NCI-H2107 (cell line): ENCODE measurements at places on chromosomes 12 and 14.

GRCh38 chr14:51236314-51236713 lies 3.7 kb upstream of the TMX1 start:
- no peak for DNase-seq

GRCh38 chr14:96826818-96827217 lies 29.6 kb downstream of the VRK1 start:
- no peak for DNase-seq

DNA sequence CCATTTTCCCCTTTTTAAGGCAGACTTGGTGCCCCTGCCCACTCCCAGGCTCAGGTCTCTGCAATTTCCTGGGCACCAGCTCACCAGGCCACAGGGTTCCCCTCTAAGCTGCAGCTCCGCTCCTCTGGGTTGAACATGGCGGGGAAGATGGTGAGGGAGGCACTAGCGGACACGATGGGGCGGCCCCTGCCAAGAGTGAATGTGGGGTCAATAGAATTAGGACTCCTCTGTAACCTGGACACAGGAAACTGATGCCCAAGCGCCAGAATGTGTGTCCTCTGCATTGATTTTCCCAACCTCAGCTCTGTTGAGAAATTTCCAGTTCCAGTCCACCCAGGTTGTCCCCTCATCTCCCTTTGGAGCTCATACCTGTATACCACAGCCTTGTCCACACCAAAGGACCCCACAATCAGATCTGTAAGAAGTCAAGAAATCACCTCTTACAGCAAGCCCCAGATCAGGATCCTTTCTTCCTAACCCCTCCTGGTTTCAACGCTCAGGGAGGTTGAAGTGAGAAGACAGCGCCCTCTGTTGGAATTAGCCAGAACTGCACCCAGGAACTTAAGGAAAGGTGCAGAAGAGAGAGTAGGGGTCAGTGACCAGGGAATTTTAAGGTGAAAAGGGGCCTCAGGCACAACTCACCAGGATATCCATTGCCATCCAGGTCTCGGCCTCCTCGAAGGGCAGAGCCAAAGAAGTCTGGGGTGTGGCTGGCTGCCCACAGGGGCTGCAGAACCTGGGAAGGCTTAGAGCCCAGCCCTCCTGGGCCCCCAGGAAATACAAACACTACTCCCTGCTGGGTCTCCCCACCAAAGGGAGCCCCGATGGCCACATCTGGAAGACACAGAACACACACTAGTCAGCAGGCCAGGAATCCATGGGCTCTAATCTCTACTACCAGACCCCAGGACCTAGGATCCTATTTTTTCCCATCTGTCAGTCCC lies 14.7 kb downstream of the ITGA5 start:
- DNase-seq, result no peak

DNA sequence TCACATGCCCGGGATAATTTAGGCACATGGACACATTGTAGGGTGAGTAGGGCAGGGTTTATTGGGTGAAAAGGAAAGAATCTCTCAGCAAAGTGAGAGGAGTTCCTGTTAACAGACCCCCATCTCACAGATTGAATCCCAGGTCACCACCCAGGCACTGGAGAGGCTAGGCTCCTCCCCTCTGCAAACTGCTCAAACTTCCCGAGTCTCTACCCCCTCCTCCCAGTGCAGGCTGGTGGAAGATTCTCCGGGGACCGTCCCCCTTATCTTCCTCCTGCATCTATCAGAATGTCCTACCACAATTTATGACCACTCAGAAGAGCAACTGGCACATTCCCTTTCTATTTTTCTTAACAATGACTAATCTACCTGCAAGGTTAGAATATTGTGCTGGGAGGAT lies 126.0 kb downstream of the NTF3 start:
- DNase-seq, result no peak

GRCh38 chr12:509500-509899 lies 49.8 kb downstream of the B4GALNT3 start:
- no peak for DNase-seq

DNA sequence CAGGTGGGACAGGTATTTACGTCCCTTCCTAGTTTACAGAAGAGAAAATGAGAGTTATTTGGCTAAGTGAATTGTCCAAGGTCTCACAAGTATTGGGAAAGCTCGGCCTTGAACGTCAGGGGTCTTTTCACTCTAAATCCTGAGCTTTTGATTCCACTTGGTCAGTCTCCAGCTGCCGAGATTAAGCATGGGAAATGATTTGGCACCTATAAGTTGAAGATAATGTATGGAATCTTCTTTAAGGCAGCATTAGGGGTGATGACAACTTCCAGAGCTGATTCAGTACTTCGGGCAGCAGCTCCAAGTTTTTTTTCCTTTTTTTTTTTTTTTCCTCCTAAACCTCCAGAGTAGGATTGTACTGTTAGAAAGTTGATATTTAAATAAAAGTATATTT lies 722 bp downstream of the FAM234B start:
- no peak for DNase-seq

GRCh38 chr14:39107591-39107996 lies 4.6 kb upstream of the SEC23A start:
- DNase-seq, result peak; percentile 20

- DNase-seq, result no peak
Measured at GRCh38 chr14:75717729-75718128, 56.7 kb downstream of the TTLL5 start.

GRCh38 chr12:111024205-111024801 lies 103.9 kb upstream of the MYL2 start:
- DNase-seq, result no peak

DNA sequence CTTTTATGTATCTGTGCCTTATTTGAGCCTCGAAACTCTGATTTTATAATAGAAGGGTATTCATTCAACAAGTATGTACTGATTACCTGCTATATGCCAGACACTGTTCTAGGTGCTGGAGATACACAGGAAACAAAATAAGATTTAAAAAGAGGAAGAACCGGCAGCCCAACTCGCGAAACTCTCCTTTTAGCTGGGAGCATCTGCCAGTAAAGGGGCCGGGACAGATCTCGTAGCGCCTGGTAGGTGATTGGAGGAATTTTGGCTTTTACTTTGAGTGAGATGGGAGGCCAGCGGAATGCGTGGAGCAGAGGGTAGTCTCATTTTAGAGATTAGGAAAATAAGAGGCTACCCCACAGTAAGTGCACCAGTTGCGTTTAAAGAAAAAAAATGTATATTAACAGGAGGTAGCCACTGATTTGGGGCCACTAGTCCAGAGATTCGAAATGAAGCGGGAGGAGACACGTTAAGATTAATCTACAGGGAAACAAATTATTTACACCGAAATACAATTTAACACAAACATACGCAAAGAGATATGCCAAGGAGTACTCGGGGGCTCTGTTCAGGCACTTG lies 520 bp upstream of the MON2 start:
- no peak for DNase-seq

- no peak for DNase-seq
Measured at GRCh38 chr14:94673781-94674231, 61.6 kb downstream of the SERPINA3 start.

GRCh38 chr12:99985631-99986030 lies 895 bp upstream of the ANKS1B start:
- DNase-seq, result no peak

GRCh38 chr12:100199347-100200149 lies 1.1 kb upstream of the ACTR6 start:
- DNase-seq, result peak; percentile 16

- DNase-seq, result no peak
Measured at GRCh38 chr12:93085383-93086287, 156.5 kb upstream of the EEA1 start.

- no peak for DNase-seq
Measured at GRCh38 chr14:67999705-68000384, 180.3 kb downstream of the RAD51B start.

- DNase-seq, result no peak
Measured at GRCh38 chr14:105469456-105470349, 4.9 kb upstream of the CRIP2 start.

- DNase-seq, result peak; percentile 77
Measured at GRCh38 chr14:60723116-60723906, 840 bp downstream of the SIX4 start.

DNA sequence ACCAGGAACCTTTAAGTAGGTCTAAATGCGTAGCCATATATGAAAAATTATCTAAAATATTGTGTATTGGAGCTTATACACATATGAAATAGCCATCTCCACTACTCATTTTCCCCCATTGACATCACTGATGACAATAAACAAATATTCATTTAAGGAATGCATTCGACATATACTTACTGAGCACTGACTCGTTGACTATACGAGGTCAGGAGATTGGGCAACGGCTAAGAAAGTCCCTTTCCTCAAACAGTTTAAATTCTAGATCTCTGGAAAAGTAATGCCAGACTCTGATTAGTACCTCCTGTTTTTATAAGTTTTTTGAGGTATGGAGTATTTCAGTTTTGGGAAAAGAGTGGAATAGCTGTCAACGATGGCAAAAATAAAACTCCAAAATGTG lies 139.4 kb upstream of the DIO2 start:
- DNase-seq, result no peak

GRCh38 chr12:25069224-25069623 lies 120.3 kb upstream of the BCAT1 start:
- no peak for DNase-seq

DNA sequence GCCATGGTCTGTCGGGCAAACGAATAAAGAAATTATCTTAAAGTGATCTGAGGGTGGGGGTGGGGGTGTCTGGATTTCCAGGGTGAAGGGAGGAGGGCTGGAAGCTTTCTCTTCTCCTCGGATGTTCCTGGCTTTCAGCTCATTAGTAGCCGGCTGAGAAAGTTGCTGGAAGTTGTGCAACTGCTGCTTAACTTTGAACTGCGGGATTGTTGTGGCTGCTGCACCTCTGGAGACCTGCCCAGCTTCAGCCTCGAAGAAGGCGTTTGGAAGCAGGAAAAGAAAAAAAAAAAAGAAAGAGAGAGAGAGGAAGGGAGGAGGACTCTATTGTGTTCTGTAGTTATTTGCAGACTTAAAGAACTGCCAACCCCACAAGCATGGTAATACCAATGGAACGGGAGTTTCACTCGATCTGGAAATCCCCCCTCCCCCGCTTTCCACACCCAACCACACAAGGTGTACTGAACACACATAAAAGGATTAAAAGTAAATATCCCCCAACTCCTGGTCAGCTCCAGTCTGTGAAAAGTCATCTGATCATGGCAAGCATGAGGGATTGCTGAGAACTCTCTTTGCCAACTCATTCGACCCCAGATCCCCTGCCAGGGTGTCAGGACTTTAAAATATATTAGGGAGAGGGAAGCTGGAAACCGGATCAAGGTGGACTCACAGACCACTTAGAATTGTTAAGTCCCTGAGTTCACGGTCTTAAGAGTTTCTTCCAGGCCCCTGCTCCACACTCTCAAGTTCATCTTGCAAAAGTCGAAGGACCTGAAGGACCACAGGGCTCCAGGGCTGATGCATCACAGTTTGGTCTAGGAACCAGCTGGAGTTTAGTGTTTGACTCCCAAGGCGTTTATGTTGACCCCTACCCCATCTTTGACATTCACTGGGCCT lies at the start of gene RASSF9:
Gene RASSF9 (minus strand): TSS at position 213 of the 894 bp plus-strand sequence. CDS start 208 bp downstream, at position 5.
- DNase-seq, result no peak
